ENCODE measurements at places on chromosomes 2 and 18.

DNA sequence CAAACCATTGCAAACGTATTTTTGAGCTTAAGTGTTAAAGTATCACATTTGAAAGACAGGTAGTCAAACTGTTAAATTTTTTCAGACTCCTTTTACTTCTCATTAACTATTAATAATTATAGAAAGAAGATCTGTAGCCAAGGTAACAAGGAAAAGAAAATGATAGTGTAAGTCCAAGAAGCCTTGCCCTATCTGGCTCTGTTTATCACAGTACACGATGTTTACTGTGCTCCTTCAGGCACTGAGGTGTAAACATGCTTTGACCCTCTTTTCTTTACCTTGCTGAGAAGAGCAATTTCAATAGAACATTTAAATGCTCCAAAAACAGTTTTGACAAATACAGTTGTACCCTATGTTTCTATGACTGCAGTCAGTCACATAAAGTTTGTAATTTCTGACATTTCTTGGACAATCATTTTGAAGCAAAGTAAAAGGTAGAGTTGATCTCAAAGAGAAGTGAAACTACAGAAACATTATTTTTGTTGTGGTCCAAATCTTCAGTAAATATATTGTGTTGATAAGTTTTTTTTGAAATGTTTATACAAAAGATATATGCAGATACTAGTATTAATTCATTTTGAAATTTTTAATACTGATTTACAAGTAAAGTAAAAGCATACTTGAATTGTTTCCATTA is 152.6 kb upstream of the KYNU start:
- DNase-seq, result no peak

- peak; percentile 88 for DNase-seq
Measured at GRCh38 chr2:64454386-64455332, 697 bp downstream of the LGALSL start.

DNA sequence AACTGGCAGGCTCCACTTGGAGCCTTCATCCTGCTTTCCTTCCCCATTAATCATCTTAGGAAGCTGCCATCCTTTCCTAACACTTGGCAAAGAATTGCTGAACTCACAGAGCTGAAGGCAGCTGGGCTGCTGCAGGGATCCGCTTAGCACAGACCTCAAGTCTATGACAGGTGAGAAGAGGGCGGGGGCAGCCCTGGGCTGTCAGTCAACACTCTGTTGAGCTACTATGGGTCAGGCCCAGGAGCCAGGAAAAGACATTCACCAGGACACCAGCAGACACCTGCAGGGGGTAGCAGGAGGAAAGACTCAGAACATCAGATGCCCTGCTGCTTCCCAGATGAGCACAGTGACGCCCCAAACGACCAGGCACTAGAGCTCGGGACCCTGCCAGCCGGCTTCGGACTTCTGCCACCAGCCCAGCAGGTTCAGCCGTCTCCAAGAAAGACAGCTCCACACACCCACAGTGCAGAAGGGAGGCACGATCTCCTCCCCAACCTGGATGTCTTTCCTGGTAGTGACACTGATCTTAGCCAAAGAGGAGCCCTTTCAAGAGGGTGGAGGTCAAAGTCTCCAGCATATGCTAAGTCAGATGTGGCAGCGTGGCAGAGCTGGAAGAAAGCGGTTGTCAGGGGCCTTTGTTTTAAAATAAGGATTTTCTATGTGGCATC is 55.2 kb downstream of the SNORC start:
- no peak for DNase-seq

- no peak for DNase-seq
Measured at GRCh38 chr18:33444709-33445108, 4.2 kb upstream of the CCDC178 start.

DNA sequence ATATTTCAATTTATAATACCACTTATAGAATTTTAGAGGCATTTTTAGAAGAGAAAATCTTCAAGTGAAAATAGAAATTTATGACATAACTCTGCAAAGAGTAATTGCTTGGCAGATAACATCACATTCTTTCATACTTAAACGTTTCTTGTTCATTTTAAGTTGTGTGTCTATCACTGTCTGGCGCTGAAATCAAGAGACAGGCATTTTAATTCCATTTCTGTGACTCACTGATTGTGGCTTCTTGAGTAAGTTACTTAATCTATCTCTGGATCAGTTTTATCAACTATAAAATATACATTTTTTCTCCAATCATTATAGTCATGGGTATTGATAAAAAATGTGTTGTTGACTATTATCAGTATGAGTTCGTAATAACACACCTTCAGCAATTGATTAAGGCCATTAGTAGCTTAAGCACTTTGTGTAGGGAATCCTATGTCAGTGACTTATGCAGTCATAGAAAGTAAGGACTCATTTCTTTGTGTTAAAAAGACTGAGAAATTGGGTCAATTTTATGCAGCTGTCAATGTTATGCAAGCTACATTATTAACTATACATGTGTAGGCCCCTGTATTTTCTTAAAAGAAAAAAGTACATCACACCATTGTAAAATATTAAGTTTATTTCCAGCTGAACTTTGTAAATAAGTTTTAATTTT is 497.3 kb downstream of the CCDC85A start:
- DNase-seq, result no peak

DNA sequence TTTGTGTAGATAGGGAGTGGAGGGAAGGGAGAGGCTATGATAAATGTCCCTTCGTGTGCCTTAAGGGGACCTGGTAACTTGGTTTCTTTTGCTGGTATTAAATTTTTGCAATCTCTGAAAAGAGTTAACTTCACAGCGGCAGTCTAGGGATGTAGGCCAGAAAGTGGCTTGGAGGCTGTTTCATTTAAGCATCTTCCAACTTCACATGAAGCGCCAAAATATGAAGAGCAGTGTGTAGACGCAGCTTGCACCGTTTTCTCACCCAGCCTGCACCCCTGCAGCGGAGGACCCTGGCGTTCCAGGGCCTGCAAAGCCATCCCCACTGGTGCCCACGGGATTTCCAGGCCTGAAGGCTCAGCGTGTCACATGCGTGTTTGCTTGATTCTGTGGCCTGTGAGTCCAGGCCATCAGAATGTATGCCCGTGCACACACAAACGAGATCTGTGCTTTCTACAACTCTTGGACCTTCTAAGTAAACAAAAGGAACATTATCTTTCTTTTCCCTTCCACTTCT is 87.2 kb upstream of the EPB41L3 start:
- no peak for DNase-seq

DNA sequence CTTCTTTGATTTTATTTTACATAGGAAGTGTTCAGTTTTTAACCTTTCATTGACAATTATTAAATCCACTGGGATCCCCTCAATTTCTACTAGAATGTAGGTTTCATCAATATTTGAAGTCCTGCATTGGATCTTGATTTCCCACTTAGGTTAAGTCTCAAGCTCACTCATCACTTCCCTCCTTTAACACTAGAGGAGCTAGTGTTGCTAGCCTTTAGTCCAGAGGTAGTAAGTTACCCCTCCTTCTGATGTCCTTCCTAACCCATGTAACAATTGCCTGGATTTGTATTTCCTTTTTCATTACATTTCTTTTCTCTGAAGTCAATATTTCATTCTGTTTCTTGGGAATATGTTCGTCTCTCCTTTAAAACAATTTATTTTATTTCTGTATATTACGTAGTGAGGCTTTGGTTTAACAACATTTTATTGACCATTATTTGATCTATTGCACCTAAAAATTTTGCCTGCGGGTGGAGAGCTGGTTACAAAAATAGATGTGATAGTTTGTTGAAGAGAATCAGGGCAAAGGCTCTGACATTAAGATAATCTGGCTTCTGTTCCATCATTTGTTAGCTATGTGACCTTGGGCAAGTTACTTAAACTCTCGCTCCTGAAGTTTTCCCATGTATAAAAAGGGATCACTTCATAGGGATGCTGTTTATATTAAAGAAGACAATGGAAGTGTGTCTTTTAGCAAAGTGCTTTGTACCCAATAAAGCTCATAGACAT is 833.0 kb downstream of the SLC4A3 start:
- no peak for DNase-seq

GRCh38 chr2:196079052-196079451 is 10.4 kb upstream of the DNAH7 start:
- peak; percentile 48 for DNase-seq

DNA sequence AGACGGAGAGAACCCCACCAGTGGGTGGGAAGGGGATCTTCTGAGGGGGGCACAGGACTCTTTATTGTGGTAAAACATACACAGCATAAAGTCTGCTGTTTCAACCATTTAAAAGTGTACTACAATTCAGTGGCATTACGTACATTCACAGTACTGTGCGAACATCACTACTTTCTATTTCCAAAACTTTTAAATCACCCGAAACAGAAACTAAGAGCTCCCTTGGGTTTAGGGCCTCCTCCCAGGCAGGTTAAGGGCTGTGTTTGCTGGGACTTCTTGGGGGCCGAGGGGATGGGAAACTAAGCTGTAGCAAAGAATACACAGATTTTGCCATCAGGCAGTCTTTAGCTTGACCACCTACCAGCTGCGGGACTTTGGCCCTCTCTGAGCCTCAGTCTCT is 242.0 kb downstream of the HAUS1 start:
- DNase-seq, result no peak

- DNase-seq, result peak; percentile 71
Measured at GRCh38 chr2:15842758-15843666, 97.3 kb upstream of the MYCN start.

DNA sequence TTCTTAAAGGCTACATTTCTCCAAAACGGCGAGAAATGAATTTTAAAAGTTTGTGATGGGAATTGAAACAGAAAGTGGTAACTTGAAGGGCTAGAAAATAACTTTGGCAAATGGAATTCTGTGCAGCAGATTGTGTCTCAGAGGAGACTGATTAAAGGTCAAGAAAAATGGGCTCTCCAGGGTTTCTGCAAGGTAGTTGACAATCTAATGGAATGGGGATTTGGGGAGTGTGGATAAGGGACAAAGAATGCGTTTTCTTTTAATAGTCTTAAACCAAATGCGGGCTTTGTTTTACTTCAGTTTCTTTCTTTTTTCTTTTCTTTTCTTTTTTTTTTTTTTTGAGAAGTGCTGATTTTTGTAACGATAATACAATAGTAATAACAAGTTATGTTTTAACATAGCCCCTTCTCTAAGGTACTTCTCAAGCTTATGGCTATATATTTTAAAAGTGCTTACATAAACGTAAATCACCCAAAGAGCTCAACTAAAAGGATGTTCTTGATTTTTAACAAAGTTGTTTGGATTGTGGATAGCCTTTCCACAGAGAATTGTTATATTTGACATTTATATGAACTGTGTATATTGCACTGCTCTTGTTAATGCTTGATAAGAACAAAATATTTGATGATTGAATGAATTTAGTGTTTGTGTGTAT is 36.6 kb downstream of the CAMKMT start:
- no peak for DNase-seq

- no peak for DNase-seq
Measured at GRCh38 chr2:3741396-3741795, 38.0 kb downstream of the DCDC2C start.

GRCh38 chr2:30486655-30487054 is 39.6 kb downstream of the LCLAT1 start:
- no peak for DNase-seq

GRCh38 chr2:200862532-200863000 is 1.9 kb downstream of the CLK1 start:
- no peak for DNase-seq
